ENCODE measurements at places on chromosomes 6 and 20.

DNA sequence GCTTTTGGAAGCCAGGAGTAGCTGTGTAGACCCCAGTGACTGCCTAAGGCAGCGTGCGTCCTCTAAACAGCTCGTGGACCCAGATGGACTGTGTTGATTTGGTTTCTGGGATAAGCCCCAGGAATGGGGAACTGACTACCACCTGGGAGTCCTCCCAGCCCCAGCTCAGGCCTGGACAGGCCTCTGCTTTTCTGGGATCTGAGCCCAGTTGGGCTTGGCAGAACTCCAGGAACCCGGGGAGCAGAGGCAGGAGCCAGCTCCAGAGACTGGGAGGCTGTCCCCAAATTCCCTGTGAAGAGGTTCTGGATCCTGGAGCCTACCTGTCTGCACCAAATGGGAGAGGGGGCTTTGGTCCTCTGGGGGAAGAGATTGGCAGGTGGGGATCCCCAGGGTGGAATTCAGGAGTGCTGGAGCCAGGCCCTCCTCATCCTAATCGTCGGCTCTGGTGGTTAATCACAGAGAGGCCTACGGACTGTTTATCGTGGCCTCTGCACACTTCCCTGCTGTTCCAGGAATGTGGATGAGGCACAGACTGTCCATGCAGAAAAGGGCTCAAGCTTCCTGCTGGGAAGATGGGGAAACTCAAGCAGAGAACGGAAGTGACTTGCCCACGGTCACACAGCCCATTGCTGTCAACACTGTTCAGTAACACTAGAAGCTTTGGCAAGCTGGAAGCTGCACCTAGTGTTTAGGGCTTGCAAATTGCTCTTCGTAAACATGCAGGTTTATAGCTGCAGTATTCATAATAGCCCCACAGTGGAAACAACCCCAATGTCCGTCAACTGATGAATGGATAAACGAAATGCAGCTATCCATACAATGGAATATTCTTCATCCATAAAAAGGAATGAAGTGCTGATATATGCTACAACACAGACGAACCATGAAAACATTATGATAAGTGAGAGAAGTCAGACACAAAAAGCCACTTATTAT, 100.6 kb downstream of the KCNB1 start:
- DNase-seq = no peak

DNA sequence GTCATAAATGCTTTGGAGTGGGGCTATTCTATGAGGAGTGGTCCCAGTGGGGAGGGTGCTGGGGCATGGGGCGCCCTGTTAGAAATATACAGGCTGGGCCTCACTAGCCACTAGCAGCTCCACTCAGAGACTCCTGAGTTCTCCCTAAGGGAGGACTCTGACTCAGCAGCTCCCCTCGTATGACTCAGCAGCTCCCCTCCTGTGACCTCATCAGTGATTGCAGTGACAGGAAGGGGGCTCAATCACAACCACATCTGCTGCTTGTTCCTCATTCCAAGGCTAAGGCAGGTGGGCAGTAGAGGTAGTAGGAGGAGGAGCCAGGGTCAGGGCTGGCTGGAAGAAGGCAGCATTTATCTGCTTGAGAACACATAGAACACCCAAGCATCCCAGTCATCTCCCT, 73.7 kb downstream of the PRND start:
- DNase-seq = peak; percentile 68

- DNase-seq = no peak
These were observed 51.2 kb downstream of the ORC3 start for GRCh38 chr6:87641065-87641692.

DNA sequence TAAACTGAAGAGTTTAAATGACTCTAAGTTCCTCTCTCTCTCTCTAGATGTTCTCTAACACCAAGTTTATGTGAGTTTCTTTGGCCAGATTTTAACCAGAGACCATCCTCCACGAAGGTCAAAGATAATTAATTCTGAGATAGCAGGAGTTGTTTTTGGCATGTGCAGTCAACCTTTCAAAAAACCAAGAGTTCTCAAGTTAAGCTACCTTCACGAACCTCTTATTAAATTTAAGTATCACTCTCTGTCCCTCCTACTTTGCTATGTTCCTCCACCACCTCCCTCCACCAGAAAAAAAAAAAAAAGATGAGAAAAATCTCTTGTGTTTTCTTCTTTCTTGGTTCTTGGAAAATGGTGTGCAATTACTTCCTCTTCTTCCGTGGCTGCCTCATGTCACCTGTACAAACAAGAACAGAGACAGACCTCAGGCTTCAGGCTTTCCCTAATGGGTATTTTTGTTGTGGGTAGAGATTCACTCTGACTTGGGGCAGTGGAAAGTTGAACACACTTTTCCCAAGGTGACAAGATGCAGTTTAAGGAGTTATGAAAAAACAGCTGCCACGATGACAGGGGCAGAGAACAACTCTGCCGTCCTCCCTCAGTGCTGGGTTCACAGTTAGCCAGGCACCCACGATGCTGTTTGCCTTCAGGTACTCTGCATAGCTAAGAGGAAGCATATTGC, 64.3 kb downstream of the ADTRP start:
- DNase-seq = no peak

- no peak for DNase-seq
These were observed 90.5 kb upstream of the EYA2 start for GRCh38 chr20:46804126-46804525.

- no peak for DNase-seq
These were observed 1.3 kb upstream of the CDYL start for GRCh38 chr6:4774715-4775493.

DNA sequence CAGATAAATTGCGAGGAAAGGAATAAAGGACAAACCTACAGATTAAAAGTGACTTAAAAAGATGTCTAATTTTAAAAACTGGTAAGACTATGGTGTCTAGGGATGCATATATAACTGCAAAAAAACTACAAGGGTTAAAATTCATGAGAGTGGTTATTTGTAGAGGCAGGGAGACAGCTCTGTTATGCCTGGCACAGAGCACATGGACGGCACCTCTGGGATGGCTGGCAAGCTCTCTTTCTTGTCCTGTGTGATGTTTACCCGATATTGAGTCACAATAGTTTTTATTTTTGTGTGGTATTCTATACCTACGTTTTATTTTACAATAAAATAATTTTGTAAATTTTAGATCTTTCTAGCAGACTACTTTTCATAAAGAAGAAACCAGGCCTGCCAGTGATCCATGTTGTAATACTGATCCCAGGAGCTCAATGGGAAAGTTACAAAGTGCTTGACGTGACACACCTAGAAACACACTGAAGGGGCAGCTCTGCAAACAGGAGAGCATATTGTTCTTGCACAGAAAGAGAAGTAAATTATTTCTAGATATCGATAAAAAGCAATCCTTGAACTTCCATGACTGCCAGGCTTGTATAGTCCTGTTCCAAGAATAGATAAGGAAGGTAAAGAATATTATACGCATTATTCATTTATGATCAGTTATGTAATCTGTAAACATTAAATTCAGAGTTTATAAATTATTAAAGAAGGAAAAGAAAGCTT, 290.0 kb downstream of the PTPRK start:
- DNase-seq = no peak

Measured in amniotic epithelial cell (primary cell).